ENCODE measurements at places on chromosomes 16 and 17.

- no peak for DNase-seq
These were observed 297.9 kb upstream of the PSMD7 start for GRCh38 chr16:73998707-73999106.

DNA sequence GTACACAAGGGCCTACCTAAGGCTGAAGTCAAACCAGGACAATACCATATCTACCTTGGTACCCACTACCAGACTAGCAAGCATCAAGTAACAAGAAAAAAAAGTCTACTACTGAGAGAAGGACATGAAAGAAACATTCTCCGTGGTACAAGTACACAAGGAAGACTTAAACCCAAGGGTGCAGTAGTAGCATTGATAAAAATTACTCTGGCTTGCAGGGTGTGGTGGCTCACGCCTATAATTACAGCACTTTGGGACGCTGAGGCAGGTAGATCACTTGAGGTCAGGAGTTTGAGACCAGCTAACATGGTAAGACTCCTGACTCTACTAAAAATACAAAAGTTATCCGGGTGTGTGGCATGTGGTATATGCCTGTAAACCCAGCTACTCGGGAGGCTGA is 386.5 kb upstream of the PMFBP1 start:
- DNase-seq = no peak

DNA sequence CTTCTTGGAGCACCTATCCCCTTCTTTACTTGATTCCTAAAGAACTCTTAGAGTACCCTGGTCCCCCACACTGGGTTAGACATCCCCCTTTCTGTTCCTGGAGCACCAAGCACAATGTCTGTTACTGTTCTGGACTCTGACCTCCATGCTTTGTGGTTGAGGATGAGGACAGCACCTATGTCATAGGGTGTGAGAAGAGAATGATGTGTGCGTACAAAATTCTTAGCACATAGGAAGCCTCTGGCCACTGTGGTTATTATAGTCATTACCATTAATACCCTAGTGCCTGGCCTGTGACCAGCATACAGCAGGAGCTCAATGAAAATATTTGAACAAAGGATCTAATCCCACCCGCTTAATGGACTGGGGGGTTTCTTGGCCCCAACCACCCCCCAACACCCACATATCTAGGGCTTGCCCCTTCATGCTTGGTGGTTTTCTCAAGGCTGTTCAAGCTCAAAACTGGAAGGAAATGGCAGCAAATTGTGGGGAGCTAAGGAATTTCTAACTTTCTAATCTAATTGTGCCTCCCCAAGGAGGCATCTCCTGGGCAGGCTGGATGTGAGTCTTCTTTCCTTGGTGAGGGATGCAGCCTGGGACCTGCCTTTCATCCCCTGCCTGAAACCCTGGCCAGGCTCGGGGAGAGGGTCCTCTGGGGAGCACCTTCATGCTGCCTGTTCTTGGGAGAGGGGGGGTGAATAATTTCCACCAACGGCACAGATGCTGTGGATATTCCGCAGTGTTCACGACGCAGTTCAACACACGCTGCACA is 1.5 kb upstream of the CMIP start:
- DNase-seq = no peak

DNA sequence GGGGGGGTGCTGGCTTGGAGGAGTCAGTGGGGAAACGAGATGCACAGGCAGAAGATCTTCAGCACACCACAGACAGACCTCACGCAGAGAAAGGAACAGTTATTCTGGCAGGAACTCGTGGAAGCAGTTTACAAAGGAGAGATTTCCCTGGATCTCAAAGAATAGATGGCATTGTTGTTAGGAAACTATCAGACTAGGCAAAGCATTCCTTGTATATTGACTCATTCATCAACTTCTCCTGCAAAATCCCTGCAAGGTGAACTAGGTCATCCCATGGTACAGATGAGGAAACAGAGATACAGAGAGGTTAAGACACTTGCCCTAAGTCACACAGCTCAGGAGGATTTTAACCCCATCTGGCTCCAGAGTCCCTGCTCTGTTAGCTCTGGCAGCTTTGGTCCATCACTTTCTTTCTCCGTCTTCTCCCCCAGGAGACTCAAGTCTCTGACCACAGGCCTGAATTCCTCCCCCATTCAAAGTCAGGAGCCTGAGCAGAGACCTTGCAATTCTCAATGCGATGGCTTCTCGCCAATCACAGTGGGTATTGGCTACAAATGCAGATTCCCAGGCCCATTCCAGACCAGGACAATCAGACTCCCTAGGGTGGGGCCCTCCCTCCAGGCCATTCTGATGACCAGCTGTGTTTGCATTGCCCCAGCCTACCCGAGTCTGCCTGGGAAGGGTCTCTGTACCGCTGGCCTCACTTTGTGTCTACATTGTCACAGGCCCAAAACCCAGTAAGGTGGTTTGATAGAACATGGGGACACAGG is 56.4 kb downstream of the LITAF start:
- no peak for DNase-seq

DNA sequence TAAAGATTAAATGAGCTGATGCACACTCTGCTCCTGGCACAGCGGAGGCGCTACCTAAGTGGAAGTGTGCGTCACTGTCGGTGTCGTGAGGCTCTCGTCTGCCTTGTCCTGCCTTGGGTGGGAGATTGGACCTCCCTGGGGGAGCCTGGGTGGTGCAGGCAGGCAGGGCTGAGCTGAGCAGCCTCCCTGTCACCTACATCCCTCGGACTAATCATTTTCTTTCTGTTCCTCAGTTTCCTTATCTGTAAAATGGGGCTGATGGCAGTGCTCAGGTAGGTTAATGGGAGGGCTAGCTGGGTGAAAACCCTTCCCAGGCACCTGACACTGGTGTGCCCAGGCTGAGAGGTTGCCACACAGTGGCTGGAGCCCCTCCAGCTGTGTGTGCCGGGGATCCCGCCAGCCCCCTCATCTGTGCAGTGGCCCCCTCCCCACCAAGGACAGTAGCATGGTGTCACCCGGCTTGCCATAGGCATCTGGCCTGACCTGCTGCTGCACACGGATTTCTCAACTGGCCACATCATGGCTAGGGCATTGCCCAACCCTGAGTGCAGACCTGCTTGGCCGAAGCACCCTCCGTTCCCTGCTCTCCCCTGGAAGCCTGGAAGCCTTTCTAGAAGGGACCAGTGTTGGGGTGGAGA is 4.3 kb downstream of the ADCY7 start:
- DNase-seq = no peak

- no peak for DNase-seq
These were observed 13.7 kb upstream of the TAT start for GRCh38 chr16:71590584-71590983.

- no peak for DNase-seq
These were observed 255.9 kb downstream of the KATNIP start for GRCh38 chr16:27805828-27806351.

DNA sequence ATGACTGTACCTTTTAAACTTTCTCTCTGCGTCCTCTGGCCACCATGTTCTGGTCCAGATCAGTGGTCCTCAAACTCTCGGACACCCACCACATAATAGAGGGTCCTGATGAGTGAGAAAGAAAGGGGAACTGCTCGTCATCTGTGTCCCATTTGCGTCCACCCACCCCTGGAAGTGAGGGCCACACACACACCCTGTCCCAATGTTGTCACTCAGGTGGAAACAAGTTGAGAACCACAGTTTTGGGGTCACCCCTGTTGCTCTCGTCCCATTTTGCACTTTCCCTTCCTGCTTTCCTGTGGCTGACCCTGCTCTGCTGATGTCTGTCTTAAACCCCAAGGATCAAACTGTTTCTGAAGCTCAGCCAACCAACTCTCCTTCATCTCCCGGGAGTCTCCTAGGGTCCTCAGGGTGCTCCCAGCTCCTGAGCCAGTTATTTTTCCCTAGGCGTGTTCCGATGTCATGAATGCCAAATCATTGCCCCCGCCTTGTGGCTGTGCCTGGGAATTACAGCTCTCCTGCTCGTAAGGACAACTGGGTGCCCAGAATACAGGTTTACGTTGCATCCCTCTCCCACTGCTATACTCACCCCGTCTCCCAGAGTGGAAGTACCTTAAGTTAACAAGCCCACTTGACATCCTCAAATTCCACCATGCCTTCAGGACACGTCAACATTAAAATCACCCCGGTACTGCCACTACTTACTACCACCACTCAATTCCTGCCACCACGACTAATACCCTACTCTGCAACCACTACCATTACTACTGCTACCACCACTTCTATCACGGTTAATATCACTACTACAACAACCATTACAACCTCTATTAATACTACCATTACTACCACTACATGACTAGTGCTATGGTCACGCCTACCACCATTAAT is 26.0 kb upstream of the HNF1B start:
- DNase-seq = peak; percentile 64

DNA sequence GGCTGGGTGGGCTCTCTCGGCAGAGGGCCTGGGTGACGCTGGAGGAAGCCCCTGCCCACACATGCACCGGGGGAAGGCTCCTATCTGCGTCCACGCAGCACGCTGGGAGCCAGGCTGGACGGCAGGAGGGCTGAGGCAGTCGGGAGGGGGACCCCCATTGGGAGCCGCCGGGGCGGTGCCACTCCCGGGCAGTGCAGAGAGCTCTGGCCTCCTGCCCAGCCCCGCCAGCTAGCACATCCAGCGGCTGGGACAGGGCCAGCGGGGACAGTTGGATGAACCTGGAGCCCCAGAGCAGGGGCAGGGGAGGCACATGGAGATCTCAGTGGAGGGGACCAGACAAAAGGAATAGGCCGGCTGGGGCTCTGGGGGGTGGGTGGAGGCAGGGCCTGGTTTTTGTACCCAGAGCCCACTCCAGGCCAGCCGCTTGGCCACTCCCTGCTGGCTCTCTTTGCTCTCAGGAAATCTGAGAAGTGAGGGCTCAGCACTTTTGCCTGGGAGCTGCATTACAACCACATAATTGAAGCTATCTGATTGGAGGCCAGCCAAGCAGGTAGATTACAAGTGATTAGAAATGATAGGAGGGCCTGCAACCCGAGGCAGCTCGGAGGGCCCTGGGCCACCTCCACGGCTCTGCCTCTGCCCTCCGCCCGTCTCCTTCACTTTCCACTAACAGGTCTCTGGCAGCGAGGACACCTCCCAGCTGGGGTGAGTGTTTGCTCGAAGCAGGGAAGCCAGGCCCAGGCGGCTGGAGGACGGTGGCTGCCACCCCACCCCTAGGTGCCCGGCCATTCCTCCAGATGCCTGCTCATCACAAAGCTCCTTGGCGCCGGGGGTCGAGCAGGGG is 40.1 kb downstream of the ENGASE start:
- DNase-seq = no peak

DNA sequence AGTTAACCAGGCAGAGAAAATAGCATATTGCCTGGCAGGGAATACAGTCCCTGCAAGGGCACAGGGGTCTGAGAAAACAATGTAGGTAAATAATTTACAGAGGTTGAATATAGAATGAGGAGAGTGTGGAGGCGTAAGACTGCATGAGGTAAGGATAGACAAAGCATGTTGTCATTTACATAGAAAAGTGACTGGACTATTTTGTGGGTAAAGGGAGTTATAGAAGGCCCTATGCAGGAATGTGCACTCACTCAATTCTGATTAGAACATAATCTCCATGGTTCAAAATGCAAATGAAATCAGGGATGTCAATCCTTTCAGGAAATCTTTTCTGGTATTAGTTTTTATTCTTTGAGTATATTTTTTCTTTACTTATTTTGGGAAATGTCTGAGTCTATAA is 285.7 kb upstream of the SALL1 start:
- DNase-seq = no peak

DNA sequence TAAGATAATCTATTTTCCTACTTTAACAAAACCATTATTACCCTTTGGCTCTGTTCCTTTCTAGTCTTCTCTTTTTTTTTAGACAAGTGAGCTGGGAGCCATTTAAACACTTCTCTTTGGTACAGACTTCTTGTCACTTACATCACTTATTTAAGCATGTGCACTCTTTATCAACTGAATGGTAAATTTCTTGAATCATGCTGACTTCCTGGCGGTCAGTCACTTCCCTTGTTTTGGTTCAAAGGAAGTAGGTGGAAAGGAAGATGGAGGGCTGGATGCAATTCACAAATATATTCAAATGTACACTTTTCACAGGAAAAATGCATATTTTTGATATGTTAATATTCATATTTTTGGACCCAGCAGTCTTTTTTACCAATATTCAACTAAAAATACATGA is 97.1 kb downstream of the ITFG1 start:
- DNase-seq = no peak

DNA sequence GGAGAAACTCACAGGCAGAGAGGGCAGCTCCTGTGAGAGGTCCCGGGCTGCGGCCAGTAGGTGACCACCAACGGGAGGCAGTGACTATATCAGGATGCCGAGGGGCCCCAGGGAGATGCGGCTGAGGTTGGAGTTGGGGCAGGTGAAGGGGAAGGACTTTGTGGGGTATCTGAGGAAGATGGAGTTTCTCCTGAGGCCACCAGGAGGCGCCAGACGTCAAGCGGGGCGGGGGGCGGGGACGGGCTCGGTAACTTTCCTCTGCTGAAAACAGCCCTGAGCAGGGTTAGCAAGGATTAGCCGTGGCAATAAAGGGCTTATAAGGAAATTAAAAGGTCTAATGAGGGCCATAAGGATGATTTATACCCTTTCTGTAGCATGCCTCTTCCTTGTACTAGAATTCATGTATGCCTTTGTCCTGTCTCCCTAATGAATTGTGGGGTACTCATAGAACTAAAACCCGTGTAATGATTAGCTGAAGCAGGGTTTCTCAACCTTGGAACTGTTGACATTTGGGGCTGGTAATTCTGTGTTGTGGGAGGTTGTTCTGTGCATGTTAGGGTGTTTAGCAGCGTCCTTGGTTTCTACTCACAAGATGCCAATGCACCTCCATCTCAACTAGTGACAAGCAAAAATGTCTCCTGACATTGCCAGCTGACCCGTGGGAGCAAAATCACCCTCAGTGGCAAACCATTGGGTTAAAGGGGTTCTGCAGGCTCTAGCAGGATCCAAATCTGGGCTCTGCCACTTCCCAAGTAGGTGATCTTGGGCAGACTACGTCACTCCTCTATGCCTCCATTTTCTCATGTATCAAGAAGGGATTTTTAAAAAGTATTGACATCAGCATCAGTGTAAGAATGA is 74.8 kb upstream of the GRIN2A start:
- peak; percentile 14 for DNase-seq

DNA sequence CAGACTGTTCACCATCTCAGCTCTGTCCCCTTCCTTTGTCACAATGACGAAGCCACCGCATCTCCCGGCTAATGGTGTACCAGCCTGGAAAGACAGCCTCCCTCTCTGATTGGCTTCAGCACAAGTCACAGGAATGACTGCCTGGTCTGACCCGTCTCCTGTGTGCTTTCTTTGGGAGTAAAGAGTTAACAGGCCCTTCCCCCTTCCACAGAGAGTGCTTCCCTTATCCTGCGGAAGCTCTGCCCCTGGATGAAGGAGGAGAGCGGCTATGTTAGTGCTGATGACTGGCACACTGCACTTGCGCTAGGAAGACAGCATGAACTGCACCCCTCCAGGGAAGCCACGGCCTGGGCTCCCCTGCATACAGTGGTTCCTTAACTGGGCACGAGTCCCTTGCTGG is 11.3 kb downstream of the USB1 start:
- no peak for DNase-seq

GRCh38 chr17:62679866-62680377 is 52.5 kb downstream of the MRC2 start:
- no peak for DNase-seq

Measured in fibroblast of skin of right biceps (primary cell).